ENCODE measurements at places on chromosomes 7 and 10.
A peak's percentile ranks its signal among the peaks of the same experiment; 100 is the strongest.

GRCh38 chr7:76513817-76514799 is 3.8 kb downstream of the UPK3B start:
- DNase-seq = no peak

DNA sequence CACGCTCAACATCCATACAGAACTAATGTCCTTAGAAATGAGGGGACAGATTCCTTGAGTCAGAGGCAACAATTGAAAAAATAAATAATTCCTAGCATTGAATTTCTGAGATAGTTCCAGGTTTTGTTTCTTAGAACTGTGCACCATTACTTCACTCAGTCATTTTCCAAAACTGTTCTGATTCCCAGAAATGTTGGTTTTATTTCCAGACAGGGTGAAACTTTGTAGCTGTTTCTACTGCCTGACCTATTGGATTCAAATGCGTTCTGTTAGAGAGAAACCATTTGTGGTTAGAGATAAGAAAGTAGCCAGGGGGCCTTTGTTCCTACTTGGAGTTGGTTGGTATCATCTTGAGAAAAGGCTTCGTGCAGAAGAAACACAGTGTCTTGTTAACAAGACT is 8.1 kb upstream of the DEPP1 start:
- DNase-seq = no peak

DNA sequence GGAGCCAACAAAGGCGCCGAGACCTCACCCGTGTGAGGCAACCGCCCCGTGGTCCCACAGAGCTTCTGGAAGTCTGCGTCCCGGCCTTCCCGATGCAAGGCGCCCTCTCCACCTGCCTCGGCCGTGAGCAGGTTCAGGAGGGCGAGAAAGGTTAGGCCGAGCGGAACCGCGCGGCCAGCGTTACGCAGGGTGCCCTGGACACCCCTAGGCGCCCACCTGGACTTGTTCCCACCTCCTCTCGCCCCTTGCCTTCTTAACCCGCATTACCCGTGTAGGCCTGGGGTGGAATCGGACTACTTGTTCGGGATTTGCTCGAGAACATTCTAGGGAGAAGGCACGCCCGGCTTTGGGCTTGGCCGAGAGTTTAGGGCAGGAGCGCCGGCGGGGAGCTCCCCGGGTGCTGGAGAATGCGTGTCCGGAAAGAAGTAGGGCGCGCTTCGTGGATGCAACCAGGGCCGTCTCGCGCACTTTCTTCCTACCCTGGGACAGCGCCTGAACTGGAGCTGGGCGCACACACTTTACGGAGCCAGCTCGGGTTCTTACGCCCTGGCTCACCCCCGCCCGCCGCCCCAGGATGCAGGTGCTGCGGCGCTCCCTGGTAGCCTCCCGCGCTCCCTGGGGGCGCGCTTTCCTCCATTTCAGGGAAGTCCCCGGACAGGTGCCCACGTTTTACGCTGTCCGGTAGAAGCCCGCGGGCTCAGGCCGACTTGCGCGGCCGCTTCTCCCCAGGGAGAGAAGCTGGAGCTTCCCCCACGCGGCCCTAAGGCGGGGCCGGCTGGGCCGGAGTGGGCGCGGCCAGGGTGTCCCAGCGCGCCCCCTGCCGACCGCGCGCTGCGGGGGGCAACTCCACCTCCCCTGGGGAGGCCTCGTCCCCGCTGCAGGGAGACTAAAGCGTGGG is 74.5 kb downstream of the INSIG1 start:
- no peak for DNase-seq

DNA sequence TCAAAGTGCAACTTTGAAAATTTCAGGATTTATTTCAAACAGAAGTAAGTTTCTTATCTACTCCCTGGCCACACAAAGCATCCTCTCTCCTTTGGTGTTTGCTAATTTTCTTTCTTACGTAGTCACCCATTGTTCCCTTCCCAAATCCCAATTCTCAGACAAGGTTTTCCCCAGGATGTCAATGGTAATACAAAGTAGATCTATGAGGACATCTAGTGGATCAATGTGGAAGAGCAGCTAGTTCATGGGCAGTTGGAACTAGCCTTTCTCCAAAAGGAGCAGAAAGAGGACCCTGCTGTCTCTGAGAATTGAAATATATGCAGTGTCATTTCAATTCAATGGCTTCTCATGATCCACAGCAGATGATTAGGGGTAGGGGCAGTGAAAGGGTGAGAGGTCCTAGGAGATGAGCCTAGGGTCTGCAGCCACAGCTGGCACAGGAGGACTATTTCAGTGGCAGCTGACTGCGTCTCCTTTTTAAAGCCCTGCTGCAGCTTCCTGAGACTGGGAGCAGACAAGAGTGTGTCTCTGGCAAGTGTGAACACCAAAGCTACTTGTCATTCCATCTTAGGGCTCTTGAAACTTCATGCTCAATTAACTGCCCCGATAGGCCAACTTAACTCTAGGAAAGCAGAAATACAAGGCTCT is 632.6 kb downstream of the KCNMA1 start:
- DNase-seq = no peak

DNA sequence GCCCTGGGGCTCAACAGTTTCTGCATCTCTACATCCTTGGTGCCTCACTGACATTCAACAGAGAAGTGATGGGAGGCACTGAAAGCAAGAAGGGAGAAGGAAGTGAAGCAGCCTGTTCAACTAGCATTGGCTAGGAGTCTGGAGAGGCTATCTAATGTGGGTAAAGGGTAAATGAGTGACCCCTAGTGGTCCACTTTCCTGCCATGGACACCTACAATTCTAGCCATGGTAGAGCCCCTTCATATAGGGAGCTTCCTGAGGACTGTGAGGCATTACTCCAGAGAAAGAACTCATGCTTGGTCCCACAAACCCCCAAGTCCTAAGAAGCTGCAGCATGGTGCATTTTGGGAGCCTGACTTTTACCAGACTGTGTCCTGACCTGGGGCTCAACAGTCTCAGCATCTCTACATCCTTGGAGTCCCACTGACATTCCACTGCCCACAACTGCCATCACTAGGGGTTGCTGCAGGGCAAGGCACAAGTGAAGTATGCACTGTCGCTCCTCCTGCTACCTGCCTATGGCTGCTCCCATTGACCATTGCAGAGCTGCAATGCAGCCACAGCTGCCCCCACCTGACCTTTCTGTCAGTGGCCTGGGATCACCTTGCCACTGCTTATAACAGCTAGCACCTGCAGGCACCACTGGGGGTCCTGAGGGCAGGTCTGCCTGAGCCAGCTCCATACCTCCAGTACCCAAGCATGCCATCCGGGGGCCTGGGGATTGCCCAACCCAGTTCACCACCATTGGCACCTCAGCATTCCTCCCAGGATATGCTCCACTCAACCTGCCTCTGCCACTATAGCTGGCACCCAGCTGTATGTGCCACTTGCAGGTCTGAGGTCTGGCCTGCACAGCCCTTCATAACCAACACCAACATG is 44.1 kb upstream of the CDK6 start:
- no peak for DNase-seq

- DNase-seq = no peak
Observed at GRCh38 chr7:120064565-120064964, 208.4 kb upstream of the KCND2 start.

DNA sequence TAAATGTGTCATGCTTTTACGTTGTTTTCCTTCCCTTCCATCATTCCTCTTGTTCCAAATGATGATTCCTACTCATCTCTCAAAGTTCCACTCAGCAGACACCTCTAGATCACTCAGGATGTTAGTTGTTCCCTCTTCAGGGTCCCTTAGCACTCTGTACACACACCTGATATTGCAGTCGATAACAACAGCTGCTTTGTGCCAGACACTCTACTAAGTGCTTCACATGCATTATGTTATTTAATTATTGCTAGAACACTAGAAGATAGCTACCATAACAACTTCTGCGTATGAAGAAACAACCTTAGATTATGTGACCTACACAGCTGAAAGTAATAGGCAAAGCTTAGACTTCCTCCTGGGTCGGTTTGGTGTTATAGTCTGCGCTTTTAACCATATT is 29.6 kb downstream of the PCBD1 start:
- no peak for DNase-seq

GRCh38 chr7:41374150-41374848 is 328.6 kb downstream of the INHBA start:
- DNase-seq = no peak

- DNase-seq = no peak
Observed at GRCh38 chr10:43427166-43427825, 9.6 kb upstream of the ZNF487 start.

- no peak for DNase-seq
Observed at GRCh38 chr7:22183522-22184280, 173.3 kb downstream of the RAPGEF5 start.

DNA sequence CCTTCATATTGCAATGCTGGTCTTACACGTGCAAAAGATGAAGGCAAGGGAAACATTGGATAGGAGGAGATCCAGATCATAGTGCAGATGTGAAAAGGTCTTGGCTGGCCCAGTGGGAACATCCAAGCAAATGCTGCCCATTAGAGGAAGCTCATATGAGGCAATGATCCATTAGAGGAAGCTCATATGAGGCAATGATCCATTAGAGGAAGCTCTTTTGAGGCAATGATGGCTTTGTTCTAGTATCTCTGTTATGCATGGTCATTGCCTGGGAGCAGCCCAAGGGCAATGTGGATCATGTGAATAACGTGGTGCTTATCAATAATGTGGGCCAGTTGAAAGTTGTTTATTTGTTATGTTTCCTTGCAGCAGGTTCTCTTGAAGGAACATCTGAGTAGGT is 37.8 kb downstream of the STEAP4 start:
- no peak for DNase-seq

- DNase-seq = no peak
Observed at GRCh38 chr10:3867454-3868270, 82.7 kb upstream of the KLF6 start.

DNA sequence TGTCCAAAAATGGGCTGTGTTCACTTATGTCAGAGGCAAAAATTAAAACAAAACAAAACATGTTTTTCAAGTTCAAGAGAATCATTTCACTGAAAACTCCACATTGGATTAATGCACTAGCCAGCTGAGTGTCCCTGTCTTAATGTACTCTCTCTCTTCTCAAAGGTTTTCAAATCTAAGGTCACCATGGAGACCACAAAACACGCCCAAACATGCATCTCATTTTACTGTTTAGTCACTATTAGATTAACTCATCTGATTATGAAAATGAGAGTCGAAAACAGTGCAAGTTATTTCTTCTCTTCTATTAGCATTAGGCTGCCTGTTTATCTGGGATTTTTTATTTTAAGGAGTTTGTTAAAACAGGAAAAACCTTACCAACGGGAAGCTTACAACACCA is 70.8 kb upstream of the ASAH2 start:
- DNase-seq = no peak

DNA sequence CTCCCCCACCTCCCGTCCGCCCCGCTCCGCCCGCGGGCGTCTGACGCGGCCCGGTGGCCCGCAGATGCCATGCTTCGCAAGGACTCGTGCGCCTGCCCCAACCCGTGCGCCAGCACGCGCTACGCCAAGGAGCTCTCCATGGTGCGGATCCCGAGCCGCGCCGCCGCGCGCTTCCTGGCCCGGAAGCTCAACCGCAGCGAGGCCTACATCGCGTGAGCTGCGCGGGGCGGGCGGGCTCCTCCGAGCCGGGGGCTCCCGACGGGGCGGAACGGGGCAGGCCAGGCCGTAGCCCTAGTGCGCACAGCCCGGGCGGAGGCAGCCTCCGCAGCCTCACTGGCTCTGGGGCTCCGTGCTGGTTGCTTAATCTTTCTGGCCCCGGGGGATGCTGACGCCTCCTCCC is 2.8 kb downstream of the ASIC3 start:
- peak; percentile 19 for DNase-seq

DNA sequence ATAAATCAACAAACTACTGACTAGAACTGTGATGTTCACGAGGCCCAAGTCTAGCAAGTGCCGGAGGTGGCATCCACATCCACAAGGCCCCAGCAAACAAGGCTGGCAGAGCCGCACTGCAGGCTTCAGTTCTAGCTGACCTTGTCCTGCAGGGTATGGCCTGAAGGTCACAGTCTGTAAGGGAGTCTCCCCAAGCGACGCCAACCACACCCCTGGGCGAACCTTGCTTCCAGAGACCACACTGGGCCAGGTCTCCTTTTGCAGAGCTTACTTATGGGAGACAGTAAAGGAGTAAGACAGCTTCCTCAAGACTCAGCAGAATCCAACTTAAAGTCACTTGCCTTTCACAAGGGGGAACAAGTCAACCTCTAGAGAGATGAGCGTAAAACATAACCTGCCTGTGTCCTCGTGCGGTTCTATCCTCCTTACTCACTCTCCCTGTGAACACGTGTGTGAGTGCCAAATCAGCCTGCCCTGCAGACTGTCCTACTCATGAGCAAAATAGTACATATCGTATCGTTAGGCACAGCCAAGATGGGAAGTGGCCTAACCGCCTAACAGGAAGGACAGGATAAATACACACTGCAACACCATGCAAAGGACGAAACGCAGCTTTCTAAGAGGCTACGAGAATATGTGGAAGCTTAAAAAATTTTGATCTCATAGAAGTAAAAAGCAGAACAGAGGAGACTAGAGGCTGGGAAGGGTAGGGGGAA is 22.7 kb downstream of the FAM53B start:
- no peak for DNase-seq

GRCh38 chr7:22442187-22442881 is 57.7 kb downstream of the STEAP1B start:
- DNase-seq = no peak

DNA sequence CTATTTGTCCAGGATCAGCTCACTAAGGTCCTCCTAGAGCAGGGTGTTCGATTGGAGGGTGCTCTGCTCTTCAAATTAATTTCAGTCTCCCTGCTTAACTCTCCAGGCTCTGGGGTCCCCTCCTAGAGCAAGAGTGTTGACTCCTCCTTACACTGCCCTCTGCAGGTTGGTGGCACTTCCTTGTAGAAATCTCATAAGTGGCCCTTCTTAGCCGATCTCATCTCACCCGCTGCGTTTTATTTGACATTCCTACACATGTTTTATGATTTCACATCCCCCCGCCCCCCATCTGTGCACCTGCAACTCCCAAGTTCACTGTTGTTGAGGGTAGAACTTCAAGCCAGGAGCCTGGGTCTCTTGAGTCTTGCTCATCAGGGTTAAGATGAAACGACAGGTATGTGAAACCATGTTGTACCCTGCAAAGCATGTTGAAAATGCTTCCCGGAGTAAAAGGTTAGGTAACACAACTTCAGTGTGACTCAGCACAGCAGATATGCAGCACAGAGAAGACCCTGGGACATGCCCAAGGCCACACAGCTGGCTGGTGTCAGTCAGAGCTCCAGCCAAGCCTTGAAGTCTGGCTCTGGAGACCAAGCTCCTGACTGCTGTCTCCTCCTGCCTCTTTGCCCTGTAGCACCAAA is 171.2 kb downstream of the PRKAG2 start:
- no peak for DNase-seq

DNA sequence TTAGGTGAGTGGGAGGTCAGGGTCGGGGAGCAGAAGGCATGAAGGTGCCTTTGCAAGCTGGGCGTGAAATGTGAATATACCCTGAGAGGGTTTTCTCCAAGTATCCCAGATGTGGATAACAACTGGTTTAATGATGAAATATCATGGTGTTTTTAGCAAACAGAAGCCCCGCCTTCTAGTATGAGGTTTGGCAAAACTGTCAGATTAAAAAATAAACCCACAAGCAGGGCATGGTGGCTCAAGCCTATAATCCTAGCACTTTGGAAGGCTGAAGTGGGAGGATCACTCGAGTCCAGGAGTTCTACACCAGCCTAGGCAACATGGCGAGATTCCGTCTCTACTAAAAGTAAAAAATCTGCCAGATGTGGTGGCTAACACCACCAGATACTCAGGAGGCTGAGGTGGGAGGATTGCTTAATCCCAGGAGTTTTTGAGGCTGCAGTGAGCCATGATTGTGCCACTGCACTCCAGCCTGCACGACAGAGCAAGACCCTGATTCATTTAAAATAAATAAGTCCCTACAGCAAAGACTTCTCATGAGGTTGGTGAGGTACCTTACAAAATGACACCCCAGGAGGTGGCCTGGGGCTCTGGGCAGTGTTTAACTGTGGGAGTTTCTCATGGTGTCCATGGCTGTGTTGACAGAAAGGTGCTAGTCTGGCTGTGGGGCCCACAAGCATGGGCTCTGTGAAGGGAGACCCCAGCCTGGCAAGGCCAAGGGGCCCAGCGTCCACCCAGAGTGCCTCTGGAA is 6.7 kb upstream of the PWWP2B start:
- DNase-seq = no peak
